ENCODE measurements at places on chromosomes 4 and X.

DNA sequence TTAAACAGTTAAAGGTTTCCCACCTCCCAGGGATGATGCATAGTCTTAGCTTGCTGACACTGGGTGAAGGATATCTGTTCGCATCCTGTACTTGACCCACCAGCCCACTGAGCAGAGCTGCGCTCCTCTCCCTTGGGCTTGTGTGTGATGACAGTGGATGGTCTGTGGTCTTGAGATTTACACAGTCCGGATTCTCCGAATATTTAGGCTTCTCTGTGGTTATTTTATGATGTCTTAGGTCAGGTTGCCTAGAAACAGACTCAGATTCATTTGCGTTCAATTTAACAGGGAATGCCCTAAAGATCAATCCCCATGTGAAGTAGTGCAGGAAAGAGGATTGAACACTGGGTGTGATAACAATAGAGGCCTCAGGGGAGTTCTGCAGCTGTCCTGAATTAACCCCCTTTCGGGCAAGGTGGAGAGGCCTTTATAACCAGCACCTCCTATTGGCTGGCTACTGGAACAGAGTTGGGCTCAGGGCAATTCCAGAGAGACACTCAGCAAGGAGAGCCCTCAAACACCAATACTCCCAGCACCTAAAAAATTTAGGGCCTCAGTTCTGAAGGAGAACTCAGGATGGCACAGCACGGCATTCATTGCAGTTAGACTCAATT lies 653.2 kb upstream of the GALNT7 start:
- DNase-seq: no peak

DNA sequence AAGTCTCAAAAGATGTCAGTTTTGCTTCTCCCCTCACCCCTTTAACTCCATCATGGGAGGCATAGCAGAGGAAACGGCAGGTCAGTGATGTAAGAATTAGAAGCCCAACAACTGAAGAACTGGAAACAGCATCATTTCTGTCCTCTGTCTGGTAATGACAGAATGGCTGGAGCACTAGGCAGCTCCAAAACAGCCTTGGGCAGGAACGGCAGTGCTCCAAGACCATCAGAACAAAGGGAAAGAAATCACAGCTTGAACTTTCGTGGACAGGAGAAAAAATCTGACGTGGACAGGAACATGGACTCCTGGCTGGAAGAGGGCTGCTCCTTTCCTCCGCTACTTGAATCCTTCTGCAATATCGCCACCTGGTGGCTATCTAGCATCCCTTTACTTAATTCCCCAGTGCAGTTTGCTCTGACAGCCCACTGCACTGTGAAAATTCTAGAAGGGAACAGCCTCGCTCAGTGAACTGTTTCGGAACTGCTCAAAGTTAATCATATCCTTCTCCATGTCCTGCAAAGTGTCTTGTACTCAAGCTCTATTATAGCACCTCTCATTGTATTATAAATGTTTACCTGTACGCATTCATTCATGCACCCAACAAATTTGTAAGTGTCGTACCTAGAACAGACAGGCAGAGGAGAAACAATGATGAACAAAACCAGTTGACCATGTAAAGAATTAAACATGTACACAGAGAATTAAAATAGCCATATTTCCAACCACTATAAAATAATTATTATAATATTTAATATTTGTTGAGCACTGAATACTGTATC lies 20.4 kb downstream of the SLC25A53 start:
- DNase-seq: peak; percentile 24

DNA sequence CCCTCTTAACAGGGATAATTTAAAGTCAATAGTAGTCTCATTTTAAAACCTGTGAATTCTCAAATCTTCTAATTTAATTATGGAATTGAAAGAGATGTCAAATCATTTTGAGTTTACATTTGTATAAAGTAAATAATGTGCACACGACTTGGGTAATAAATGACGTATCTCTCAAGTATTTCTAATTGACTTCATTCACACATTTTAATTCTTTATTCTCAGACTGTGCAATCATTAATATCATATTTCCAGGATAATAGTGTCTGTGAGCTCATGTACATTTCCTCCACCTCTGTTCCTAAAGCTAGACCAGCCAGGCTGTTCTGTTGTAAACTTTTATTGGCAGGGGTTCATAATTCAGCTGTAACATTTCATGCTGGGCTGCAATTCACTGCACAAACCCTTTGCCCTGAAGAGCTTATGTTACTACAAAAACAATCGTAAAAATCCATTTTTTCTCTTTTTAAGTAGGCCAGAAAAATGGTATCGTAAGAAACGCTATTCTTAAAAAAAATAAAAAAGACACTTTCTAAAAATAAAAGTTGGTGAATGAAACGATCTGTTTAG lies 1103.1 kb upstream of the TENM3 start:
- no peak for DNase-seq

- DNase-seq: no peak
Observed at GRCh38 chr4:40837094-40837870, 87.5 kb downstream of the NSUN7 start.

- DNase-seq: no peak
Observed at GRCh38 chr4:180156684-180157083, 2086.5 kb upstream of the TENM3 start.

DNA sequence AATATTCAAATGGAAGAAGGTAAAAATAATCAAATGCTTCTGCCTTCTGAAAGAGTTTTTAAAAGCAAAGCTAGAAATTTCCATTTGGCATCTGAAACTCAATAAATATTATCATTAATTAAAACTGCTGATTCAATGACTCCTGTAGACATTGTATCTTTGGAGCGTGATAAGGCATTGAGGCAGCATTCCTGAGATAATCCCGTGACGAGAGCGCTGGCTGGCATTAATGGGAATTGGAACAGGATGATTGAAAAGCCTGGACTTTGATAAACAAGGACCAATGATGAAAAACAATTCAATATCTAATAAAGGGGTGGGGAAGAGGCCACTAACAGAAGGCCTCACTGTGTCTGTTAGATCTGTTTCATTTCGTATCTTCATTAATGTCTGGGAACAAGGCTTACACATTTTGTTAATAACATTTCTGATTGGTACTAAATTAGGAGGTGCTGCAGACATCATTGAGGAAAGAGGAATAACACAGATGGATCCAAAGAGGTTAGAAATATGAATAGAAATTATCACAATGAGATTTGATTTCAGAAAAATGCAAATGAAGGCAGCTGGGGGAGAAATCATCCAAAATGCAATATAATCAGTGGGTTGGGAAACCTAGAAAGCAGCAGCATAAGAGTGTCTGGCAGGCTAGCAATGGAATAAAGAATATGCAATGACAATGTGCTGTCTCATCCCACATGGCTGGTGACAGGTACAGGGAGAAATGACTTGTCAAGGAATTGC lies 102.3 kb downstream of the SCD5 start:
- DNase-seq: no peak

DNA sequence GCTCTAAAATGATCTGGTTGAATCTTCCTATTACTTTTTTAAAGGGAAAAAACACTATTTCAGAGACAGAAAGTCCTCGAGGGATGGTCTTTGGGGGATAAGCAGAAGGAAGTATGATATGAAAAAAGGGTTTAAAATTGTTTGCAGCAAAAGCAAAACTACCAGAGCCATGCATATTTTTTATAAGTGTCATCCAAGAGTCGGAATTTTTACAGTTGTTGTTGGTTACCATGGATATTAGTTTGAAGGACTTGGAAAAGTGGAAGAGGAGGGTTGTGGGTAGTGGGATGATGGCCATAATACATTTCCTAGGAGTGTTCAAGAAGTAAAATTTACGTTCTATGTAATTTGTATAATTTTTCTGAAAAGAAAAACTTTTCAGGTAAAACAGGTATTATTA lies 134.4 kb downstream of the PCDH7 start:
- DNase-seq: no peak

GRCh38 chr4:155478336-155478835 lies 101.6 kb upstream of the MAP9 start:
- no peak for DNase-seq

DNA sequence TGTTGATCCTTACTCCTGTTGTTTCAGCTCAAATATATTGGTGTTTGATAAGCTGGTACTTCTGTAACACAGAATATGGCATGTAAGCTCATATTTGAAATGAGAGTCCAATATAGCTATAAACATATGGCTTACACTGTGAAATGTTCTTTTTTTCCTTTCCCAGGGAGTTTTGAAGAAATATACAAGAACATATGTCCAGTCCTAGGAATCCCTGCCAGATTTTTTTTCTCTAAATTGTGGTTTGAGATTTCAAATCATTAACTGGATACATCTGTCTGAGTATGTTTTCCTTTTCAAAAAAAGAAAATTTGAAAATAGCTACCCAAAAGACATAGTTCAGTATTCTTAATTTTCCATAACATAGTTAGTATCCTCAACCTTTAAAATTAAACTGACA lies 60.2 kb downstream of the HMGB2 start:
- no peak for DNase-seq

- DNase-seq: no peak
Observed at GRCh38 chr4:158999849-159000248, 103.0 kb upstream of the RAPGEF2 start.

- DNase-seq: no peak
Observed at GRCh38 chrX:119809185-119809666, 17.8 kb upstream of the RPL39 start.

- DNase-seq: no peak
Observed at GRCh38 chr4:119794113-119794512, 165.5 kb upstream of the PDE5A start.

GRCh38 chr4:187268940-187269339 lies 545.3 kb upstream of the FAT1 start:
- no peak for DNase-seq

GRCh38 chrX:110172215-110172614 lies 145.7 kb downstream of the AMMECR1 start:
- DNase-seq: no peak

DNA sequence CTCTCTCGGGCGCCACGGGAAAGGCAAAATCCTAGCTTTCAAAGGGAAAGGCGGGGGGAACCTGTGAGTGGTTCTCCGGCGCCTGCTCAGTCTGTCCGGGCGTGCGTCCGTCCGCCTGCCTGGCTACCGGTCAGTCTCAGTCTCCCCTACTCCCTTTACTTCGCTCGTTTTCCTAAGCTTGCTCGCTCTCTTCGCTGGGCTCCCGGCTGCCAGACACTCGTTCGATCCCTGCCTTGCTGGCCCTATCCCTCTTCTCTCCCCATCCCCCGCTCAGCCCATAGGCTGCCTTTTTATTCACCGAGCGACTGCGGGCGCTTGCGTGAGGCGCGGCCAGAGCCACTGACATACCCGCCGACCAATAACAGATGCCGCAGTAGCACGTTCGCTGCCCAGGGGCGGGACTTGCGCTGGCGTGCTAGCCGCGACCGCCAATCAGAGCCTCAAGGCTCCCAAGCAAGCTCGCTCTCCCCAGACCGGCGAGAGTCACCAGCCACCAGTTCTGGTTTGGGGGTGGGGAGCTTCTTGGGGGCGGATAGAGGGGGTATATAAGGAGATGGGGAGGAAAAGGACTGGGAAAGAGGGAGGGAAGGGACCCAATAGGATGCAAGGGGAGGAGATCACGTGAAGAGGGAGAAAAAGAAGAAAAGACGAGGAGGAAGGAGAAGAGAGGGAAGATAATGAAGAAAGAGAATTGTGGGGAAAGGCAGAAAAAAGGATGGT lies 30.0 kb downstream of the ARHGEF9 start:
- peak; percentile 88 for DNase-seq

DNA sequence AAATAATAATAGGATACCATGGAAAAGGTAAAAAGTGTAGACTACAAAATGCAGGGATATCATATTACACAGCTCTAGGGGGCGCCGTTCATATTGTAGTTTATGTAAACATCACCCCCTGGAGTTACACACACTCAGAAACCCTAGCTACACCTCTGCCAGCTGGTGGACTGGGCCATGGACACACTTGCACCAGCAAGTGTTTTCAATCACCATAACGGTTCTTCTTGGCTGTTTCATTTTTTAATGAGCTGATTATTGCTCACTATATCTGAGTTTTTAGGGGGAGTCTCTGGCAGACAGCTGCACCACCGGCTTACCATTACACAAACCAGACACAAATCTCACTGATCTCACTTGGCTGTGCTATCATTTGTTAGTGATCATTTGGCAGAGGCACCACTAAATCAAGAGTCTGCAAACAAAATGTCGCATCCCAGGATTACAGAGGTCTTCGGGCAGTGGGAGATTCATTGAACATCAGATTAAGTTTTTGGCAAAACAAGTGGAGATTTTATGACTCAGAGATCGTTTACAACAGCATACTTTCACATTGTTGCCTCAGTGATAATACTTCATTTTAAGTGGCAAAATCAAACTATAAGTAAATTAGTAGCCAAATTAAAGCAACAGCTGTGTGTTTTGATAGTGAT lies 185.7 kb downstream of the UNC5C start:
- DNase-seq: no peak

Measured in nucleus accumbens (tissue), 56 donors.